ENCODE measurements at places on chromosomes 7 and 10.
A peak's percentile ranks its signal among the peaks of the same experiment; 100 is the strongest.

- DNase-seq, result peak; percentile 89
Measured at GRCh38 chr7:1175967-1176851, 16.2 kb upstream of the ZFAND2A start.

DNA sequence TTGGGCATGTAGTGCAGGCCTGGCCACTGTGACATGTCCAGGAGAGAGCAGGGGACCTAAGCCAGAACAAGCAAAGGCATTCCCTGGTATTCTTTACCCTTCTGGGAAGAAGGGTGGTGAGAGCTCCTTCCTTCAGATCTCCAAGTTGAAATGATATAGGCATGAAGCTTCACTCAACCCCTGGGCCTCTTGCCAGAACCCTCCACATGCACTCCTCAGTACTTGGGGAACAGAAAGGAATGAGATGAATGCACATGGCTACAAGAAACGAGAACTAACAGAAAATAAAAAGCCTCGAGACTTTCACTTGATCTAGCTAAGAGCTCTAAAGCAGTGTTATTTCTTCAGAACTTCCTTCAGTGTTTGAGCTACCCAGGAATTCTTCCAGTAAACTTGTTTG is 262.2 kb downstream of the ETV1 start:
- DNase-seq, result no peak

DNA sequence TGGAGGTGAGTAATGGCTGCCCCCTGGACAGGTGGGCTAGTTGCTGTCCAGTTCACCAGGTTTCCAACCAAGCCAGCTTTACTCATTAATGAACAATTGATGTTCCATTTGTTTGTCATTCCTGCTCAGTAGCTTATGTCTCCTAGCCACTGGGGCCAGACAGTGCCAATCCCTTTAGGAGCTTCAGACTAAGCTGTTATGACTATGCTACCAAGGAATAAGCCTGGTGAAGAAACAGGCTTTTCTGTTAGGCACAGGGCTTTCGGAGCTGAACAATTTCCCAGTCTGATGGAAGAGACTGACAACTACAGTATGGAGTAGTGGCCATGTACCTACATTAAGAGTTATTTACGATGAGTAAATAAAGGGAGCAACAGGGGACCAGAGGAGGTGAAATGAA is 2.1 kb upstream of the FMC1 start:
- DNase-seq, result no peak

- no peak for DNase-seq
Measured at GRCh38 chr10:27659786-27660185, 85.8 kb downstream of the MKX start.

DNA sequence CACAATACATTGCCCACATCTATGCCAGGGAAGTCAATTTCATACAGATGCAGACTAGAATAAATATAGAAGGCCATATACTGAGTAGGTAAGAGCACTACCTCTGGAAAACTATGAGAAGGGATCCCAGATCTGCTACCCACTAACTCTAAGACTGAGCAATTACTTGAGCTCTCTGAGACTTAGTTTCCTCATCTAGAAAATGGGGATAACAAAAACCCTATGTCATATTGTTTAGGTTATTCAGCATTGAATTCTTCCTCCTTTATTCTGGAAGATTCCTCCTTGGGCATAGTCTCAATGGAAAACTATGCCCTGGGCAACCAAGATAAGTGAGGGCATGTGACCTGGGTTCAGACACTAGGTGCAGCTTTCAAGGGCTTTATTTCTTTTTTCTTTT is 4.0 kb upstream of the ARMH3 start:
- DNase-seq, result no peak

GRCh38 chr10:17961551-17962422 is 10.1 kb downstream of the SLC39A12 start:
- no peak for DNase-seq

- peak; percentile 73 for DNase-seq
Measured at GRCh38 chr7:101664436-101664835, 35.3 kb upstream of the MYL10 start.

GRCh38 chr10:2878818-2879217 is 188.5 kb upstream of the PFKP start:
- DNase-seq, result no peak

- DNase-seq, result no peak
Measured at GRCh38 chr10:30701451-30702173, 72.1 kb upstream of the LYZL2 start.

DNA sequence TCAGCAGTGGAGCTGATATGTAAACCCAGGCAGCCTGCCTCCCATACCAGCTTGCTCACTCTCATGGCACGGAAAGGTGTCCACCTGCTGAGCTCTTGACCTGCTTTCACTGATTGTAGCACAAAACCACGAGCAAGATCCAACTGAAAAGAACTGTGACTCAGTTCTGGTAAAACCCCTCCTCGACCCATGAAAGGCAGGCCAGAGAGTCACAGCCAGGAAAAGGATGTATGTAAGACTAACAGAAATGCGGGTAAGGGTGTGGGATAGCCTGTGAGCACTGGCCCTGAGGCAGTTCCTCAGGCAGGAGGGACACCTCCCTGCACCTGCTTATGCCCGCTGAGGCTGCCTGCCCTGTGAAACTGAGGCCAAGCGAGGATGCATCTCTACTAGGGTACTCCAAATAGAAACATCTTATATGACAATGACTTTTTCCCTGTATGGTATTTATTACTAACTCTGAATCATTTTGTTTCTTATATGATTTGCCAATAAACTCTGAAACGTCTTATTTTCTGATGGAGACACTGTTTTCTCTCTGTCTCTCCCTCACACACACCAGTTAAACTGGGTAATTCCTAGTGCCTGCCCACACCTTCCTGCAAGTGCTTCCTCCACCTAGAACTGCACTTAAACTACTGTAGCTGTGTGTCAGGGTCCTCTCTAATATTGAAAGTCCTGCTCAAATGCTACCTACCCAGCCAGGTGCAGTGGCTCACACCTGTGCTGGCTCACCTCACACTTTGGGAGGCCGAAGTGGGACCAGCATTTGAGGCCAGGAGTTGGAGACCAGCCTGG is 73.3 kb upstream of the GHITM start:
- DNase-seq, result no peak

DNA sequence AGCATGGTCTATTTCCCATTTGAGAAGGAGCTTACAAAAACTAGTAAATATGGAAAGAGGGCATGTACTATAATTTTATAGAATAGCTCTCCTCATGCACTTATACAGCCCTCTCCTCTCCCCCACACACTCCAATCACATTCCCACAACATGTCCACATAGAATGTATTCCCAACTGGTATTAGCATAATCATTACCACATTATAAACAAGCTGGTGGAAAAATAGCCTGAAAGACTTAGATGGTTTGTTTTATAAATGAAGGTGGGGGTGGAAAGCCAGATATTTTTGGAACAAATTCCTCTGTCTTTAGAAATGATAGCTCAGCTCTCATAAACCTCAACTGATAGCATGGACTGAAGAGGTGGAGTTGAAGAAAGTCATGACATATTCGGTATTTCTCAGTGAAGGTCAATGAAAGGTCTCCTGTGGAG is 410.1 kb downstream of the SUGCT start:
- no peak for DNase-seq

- no peak for DNase-seq
Measured at GRCh38 chr7:86931439-86931838, 128.0 kb downstream of the ELAPOR2 start.

- DNase-seq, result no peak
Measured at GRCh38 chr10:96287392-96288105, 16.2 kb upstream of the BLNK start.

- DNase-seq, result peak; percentile 50
Measured at GRCh38 chr10:122308417-122309141, 37.5 kb downstream of the BTBD16 start.

DNA sequence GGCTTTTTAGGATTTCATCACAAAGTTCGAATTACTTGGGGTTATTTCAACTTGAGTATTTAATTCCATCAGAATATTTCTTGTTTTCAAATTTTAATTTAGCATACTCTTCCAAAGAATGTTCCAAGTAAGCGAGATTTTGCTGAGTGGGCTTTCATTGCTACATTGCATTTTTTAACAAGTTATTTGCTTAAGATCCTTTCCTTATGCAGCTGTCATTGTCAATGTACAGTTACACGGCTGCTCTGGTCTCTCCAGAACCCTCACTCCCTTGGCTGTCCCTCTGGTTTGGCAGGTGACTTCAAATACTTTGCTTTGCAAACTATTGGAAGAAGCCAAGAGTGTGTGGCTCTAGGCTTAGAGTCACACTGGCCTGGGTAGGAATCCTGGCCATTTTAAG is 80.0 kb downstream of the CFAP58 start:
- DNase-seq, result no peak

GRCh38 chr10:25614652-25615051 is 319.4 kb upstream of the MYO3A start:
- no peak for DNase-seq

DNA sequence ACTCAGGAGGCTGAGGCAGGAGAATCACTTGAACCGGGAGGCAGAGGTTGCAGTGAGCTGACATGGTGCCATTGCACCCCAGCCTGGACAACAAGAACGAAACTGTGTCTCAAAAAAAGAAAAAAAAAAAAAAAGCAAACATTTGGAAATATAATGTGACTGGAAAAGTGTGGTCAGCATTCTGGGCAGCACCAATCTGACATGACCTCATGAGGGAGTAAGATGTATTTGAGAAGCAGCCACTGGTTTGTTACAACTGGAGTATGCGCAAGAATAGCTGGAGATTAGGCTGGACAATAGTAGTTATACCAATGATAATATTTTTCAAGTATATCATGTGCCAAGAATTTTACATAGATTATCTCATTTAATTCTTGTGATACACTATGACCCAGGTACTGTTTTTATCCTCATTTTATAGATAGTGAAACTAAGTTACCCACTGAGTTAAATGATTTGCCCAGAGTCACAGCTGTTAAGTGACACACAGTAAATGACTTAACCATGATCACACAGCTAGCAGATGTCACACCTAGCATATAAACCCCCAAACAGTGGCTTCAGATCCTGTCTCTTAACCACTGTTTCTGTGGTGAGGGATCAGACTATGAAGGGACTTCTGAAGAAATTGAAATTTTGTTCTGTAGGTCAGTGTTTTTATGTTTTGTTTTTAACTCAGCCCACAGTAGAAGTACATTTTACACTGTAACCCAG is 11.1 kb downstream of the MCU start:
- no peak for DNase-seq

GRCh38 chr10:75407713-75408508 is 6.3 kb upstream of the ZNF503 start:
- peak; percentile 70 for DNase-seq
